ENCODE measurements at places on chromosomes 7 and 10. TPM values are rescaled to one million over a fixed set of nuclear protein-coding genes. Genes with fewer than 3 reads are reported as not detected.

Gene C7orf33
- not detected for total RNA-seq

Gene NOLC1
- 109 TPM for total RNA-seq

Gene AHCYL2
- 14.0 TPM for total RNA-seq

Gene SCART1
- total RNA-seq, result 1.8 TPM

Gene EBLN1
- total RNA-seq, result not detected

Gene TNKS2
- total RNA-seq, result 30.2 TPM

Gene CWF19L1
- 43.3 TPM for total RNA-seq

Gene NSUN6
- total RNA-seq, result 22.8 TPM

Gene ZNF746
- total RNA-seq, result 20.5 TPM

Gene DNAH11
- 1.9 TPM for total RNA-seq

Gene CYP26C1
- not detected for total RNA-seq

Gene ACTL6B
- not detected for total RNA-seq

Gene HACD1
- total RNA-seq, result 0.86 TPM

Gene KCNIP2
- total RNA-seq, result 4.6 TPM

Gene GBX1
- total RNA-seq, result not detected

All from T-helper 2 cell treated with Interferon-gamma antibody and Interleukin-4, amounts not matched to agents 100 ng/mL and 5 ng/mL, for 36 hours (primary cell).